ENCODE measurements at places on chromosomes 5 and 9.

- DNase-seq: no peak
Observed at GRCh38 chr9:75615284-75615683, 275.2 kb upstream of the PCSK5 start.

- DNase-seq: no peak
Observed at GRCh38 chr5:132067451-132067850, 6.1 kb upstream of the CSF2 start.

DNA sequence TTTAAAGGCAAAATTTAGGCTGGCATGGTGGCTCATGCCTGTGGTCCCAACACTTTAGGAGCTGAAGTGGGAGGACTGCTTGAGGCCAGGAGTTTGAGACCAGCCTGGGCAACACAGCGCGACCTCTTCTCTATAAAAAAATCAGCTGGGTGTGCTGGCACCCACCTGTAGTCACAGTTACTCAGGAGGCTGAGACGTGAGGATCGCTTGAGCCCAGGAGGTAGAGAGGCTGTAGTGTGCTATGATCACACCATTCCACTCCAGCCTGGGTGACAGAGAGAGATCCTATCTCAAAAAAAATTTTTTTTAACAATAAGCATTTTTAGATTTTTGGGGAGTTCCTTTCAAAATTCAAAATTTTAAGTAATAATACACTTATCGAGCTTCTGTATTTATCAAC lies 63.3 kb downstream of the SPATA31C2 start:
- DNase-seq: no peak

GRCh38 chr5:168734620-168735300 lies 155.6 kb upstream of the PANK3 start:
- DNase-seq: no peak

GRCh38 chr5:100424787-100425186 lies 110.4 kb upstream of the FAM174A start:
- DNase-seq: no peak

DNA sequence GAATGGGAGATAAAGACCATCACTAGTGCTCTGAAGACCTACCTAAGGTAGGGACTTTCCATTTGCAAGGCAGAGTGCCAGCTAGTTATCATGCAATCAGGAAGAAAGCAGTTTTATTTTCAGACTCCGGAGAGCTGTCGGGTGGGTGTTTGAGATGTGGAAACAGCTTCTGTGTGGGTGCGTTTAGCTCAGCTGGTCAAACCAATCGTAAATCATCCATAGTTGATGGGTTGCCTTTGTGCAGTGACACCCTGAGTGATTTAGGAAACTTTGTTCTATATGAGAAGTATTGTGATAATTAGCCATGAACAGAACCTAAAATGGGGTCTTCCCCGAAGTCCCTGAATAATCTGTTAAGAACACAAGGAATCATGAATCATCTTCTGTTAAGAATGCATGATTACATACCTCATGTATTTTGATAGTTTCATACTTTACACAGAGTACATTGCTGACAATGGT lies 284.3 kb downstream of the ARHGAP26 start:
- no peak for DNase-seq

- no peak for DNase-seq
Observed at GRCh38 chr5:84715091-84715490, 330.4 kb upstream of the EDIL3 start.

Data from NCI-H1930 (cell line).